ENCODE measurements at places on chromosomes 1 and 21.

DNA sequence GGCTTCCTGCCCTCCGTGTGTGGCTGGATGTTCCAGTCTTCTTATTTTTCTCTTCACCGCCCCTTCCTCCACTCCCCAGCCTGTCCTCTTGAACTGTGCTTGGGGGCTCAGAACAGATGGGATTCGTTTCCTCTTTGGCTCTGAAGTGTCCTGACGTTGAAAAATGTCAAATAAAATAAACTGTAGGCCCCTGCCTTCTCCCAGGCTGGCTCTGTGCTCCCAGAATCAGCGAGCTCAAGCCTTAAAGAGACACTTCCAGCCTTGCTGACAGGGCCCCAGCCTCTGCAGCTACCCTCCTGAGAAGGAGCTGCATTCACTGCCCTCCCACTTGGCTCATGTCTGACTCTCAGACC is 104.2 kb upstream of the IPO9 start:
- no peak for DNase-seq

- DNase-seq, result no peak
These were observed 158.4 kb upstream of the BACE2 start for GRCh38 chr21:41009398-41010100.

GRCh38 chr1:225767634-225768540 is 9.7 kb upstream of the SRP9 start:
- no peak for DNase-seq

GRCh38 chr21:38759413-38759812 is 46.3 kb upstream of the ETS2 start:
- DNase-seq, result no peak

- no peak for DNase-seq
These were observed 54.4 kb upstream of the A3GALT2 start for GRCh38 chr1:33375316-33375715.

GRCh38 chr1:227437495-227438008 is 119.3 kb upstream of the CDC42BPA start:
- no peak for DNase-seq

- DNase-seq, result no peak
These were observed 72.5 kb downstream of the NTMT2 start for GRCh38 chr1:170218257-170218650.

GRCh38 chr1:202599669-202600431 is 110.4 kb downstream of the SYT2 start:
- DNase-seq, result no peak

- no peak for DNase-seq
These were observed 92.6 kb upstream of the NGF start for GRCh38 chr1:115430441-115431158.

DNA sequence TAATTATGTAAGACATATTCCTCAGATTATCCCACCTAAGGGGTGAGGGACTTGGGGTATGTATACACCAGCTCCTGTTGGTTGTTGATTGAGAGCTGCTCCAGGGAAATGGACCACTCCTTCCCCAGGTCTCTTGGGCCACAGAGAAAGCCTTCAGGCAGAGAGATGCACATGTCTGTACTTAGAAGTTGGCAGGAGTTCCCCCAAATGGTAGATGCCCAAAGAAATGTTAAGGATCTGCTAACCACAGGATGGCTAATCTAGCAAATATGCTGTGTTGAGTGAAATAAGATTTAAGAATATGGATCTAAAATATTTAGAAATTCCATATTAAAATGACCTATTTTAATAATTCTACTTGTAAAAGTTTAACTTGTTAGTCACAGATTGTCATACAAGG is 100.8 kb upstream of the DNAH14 start:
- no peak for DNase-seq
